ENCODE measurements at places on chromosomes 13 and 19.
A peak's percentile ranks its signal among the peaks of the same experiment; 100 is the strongest.

DNA sequence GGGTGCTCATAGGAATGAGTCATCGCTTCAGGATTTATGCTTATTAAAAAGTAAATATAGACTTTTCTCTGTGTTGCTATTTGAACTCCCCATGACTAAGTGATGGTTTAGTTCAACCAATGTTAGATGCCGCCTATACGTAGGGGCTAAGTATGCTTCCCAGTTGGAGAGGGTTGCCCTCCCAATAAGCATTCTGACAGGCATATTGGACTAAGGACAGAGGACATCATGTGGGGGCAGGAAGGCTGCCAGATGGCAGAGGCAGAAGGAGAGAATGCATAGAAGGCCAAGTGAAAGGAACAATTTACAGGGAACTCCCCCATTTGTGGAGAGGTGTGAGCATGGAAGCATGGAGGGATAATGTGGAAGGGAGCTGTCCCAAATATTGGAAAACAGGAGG is 318.4 kb upstream of the OBI1 start:
- DNase-seq = no peak

- no peak for DNase-seq
These were observed 83.8 kb downstream of the RNASEH2B start for GRCh38 chr13:50993371-50993770.

GRCh38 chr19:8526345-8527091 is 12.6 kb upstream of the ZNF414 start:
- no peak for DNase-seq

DNA sequence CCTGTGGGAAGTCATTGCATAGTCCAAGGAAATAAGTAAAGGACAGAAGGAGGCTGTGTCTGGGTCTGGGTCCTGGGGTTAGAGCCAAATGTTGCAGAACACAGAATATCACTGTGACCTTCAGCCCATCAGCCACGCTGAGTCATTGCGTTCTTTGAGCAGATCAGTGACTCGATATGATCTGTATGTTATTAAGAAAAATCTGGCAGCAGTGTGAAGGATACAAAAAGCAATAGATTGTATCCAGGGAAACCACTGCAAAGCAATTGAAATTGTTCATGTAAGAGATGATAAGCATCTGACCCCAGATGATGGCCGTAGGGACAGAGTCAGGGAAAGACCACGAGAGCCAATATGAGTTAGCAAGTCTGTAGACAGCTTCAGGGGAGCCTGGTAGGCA is 1575.1 kb upstream of the SLC10A2 start:
- no peak for DNase-seq

GRCh38 chr13:29504691-29505090 is 90.8 kb downstream of the SLC7A1 start:
- DNase-seq = no peak

DNA sequence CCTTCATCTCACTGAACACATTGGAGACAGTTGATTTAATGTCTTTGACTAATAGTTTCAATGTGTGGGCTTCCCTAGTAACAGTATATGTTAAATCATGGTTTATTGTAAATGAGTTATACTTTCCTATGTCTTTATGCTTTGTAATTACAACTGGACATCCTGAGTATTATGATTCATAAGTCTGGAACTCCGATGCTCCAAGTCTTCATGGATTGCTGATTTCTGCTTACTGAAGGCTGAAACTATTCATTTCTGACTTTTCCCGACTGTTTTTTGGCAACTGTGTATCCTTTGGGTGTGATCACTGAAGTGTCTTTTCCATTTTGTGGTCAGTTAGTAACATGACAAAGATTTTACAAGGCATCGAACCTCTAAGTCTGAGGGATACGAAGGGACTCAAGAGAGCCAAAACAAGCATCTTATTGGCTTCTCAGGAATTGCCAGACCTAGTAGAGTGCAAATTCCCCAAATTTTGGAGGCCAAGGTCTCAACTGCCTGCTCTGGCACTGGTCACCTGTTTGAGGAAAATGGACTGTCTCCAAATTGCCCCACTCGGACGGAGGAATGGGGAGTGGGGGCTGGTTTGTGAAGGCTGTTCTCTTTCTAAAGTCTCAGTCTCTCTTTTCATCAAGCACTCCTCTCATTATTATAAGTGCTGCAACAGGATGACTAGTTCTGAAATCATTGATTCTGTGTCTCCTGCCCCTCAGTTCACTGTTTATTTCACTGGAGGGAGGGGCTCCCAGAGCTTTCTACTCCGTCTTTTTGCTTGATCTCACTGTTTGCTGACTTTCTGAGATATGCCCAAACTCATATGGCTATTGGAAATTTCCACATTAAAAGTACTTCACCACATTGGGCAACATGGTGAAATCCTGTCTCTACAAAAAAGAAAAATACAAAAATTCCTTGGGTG is 20.2 kb upstream of the CD70 start:
- no peak for DNase-seq

GRCh38 chr19:54190503-54191010 is 551 bp upstream of the TSEN34 start:
- DNase-seq = peak; percentile 99

DNA sequence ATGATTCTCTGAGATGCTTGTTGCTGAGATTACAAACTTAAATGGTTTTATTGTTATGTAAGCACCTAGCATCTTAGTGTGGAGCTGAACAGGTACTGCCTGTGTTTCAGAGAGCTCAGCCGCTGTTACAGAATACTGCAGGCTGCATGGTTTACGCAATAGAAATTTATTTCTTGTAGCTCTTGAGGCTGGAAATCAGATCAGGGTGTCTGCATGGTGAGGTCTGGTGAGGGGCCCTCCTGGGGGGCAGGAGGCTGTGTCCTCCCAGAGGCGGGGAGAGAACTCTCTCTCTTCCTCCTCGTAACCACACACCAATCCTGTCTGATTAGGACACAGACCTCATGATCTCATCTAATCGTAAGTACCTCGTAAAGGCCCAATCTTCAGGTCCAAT is 13.1 kb downstream of the ATP11A start:
- DNase-seq = no peak

GRCh38 chr13:98875146-98875729 is 102.6 kb downstream of the DOCK9 start:
- no peak for DNase-seq

DNA sequence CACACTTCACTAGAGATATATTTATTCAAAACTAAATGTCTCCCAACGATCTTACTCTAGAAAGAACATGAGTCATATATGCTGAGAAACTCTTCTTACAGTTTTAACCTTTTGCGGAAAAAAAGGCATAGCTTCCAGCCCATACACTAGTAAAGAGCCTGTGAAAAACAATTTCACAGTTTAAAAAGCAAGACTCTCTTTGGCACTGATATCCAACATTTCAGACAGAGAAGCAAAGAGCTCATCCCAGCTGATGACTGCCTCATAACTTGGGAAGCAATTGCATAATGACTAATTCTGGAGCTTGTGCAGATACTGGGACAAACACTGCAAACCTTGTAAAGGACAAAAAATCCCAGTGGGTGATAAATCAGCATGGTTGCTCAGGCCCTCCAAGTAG is 88.0 kb downstream of the ENOX1 start:
- no peak for DNase-seq

DNA sequence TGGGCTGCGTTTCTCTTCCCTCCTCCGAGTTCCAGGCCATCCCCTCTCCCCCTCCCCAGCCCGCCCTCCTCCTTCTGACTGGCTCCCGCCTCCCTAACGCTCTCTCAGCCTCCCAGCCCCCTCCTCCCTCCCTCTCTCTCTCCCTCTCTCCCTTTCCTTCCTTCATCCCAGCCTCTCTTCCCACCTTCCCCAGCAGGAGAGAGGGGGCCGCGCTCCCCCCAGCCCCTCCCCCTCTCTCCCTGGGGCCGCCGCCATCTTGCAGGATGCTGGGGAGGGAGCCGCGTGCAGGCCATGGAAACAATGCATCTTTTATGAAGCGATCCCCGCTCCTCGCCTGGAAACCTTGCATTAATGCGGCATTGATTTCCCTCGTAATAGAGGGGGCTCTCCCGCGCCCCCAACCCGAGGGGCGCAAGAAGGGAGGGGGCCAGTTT is 42.6 kb upstream of the ADGRL1 start:
- peak; percentile 11 for DNase-seq

DNA sequence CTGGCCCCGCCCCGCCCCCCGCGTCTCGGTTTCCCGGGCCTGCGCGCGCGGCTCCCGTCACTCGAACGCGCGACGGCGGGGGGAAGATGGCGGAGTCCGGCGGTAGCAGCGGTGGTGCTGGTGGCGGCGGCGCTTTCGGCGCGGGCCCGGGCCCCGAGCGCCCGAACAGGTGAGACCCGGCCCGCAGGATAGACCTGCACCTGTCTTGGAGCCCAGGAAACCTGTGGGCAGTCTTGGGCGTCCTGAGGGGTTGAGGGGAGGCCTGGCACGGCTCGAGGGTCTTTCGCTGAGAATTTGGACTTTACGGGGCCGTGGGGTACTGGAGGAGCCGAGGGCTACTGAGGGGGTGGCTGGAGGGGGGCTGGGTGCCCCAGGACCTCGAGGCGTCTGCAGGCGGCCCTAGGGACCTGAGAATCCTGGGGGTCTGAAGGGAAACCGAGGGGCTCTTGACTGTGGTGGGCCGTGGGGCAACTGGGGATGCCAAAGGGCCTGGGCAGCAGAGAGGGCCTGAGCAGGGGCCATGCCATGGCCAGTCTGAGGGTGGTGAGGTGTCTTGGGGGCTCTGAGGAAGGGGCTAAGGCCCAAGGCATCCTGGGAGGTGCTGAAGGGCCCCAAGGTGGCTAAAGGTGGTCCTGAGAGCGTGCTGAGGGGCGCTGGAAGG is at the start of gene KLHL26:
KLHL26 (plus strand) TSS at position 60 of the 661 bp plus-strand sequence; CDS start at position 87, 27 bp downstream.
- no peak for DNase-seq

DNA sequence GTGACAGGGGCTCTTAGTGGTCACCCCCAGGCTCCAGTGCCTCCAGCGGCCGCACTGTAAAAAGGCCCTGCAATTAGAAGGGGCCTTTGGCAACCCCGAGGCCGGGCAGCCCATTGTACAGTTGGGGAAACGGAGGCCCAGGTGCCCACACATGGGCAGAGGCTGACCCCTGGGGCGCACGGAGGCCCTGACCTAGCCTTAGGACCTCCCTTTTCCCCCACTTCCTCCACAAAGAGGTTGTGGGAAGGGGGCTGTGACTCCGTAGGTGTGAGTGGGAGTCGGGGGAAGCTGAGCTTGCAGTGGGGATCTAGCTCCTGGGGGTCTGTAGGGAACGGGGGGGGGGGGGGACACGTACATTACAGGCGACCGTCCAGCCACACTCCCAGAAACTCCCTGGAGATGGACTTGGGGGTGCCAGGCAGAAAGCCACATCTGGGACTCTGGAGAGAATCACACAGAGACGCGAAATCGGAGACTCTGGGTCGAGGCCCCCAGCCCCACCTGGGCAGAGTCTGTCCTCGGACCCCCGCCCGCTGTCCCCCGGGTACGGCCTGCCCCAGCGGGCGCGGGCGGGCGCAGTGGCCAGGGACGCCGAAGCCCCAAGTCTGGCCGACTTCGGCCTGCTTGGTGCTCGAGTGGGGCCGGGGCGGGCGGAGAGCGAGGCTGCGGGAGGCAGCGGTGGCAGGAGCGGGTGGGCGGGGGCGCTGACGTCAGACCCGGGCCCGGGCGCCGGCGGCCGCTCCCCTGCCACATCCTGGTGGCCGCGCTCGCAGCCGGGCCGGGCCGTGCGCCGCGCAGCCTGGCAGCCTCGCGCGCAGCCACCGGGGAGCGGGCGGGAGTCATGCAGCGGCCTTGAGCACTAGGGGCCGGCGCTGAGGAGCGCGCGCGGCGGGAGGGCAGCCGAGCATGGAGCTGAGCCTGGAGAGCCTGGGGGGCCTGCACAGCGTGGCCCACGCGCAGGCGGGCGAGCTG is at the start of gene ONECUT3:
ONECUT3 (plus strand) TSS at position 750 of the 972 bp plus-strand sequence; CDS start at position 907, 157 bp downstream.
- DNase-seq = no peak

- peak; percentile 5 for DNase-seq
These were observed 3.4 kb downstream of the PRR36 start for GRCh38 chr19:7870571-7871436.

- DNase-seq = no peak
These were observed 1.6 kb downstream of the DNM2 start for GRCh38 chr19:10719466-10719961.

DNA sequence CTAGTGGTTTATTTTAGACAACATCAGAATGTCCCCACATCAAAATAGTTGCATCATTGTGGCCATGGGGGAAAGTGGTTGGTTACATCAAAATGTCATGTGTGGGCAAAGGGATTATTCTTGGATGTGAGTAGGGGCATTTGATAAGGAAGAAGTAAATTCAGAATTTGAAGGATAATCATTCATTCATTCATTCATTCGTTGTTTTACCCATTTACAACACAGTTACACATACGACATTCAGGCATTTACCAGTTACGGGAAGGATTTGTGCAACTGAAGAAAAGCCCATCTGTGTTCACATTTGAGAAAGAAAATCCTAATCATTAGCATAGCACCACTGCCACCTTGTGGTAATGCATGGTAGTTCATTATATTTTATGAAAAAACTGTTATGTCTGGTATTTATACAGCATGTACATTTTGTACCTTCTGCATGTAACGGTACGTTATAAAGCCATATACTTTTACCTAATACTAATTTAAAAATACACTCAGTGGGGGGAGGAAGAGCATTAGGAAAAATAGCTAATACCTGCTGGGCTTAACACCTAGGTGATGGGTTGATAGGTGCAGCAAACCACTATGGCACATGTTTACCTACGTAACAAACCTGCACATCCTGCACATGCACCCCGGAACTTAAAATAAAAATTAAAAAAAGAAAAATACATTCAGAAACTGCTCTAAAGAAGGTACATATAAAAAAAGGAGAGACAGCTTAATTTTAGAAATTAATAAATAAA is 62.1 kb downstream of the DGKH start:
- DNase-seq = peak; percentile 81

GRCh38 chr13:21176982-21177284 is 475 bp downstream of the MRPL57 start:
- no peak for DNase-seq

DNA sequence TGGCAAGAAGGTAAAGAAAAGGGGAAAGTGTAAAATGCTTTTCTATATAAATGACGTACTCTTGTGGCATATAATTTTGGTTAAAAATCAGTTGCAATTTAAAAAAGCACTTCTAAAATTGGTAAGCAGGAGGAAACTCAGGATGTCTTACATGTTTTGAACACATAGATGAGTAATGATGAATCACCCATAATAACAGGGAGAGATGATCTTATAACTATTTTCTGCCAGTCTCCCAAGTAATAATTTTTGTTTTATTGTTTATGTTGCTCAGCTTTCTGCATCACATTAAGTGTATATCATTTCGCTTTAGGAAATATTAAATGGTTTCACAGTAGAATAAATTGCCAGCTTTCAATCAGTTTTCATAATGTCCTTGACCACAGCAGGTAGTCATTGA is 1430.7 kb upstream of the PCDH20 start:
- DNase-seq = no peak

- DNase-seq = no peak
These were observed 6.7 kb upstream of the KATNAL1 start for GRCh38 chr13:30314069-30314468.
